ENCODE measurements at places on chromosomes 5 and 9.
A peak's percentile ranks its signal among the peaks of the same experiment; 100 is the strongest.

DNA sequence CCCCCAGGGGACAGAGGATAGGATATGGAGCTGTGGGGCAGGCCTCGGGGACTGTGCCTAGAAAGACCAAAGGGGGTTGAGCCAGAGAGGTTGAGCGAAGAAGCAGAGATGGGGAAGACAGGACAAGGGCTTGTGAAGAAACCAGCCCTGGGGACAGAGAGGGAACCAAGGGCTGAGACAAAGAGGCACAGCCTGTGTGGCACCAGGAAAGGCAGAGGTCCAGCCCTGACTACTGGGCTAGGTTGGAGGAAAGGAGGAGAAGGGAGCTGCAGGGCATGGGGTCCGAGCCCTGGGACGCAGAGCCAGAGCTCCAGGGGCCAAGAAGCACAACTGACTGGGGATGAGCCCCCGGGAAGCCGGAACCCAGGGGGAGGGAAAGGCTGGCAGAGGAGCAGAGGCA is 9.2 kb downstream of the REEP2 start:
- no peak for DNase-seq

DNA sequence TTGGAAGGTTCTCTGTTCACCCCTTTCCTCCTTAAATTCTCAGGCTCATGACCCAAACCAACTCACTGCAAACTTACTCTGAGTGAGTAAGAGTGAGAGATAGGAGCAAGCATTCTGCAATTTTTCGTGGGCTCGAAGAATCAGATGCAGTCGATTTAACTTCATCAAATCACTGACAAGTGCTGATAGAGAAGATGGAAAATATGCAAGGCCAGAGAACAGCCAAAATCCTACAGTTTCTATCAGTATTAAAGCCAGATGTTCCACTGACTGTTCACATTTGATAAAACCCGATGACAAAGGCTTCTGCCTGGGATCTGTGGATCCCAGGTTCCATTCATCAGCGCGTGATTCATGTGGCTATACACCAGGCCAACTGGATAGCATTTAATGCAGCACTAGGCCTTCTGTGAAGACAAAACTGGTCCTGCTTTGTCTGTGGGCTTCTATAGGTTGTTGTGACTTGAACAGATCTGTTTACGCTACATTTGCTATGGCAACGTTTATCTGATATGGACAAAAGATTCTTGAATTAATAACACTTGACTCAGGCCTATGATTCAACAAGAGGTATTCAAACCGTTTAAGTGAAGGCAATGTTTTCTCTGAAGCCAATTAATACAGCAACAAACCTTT is 251.2 kb downstream of the NFIB start:
- DNase-seq = no peak

DNA sequence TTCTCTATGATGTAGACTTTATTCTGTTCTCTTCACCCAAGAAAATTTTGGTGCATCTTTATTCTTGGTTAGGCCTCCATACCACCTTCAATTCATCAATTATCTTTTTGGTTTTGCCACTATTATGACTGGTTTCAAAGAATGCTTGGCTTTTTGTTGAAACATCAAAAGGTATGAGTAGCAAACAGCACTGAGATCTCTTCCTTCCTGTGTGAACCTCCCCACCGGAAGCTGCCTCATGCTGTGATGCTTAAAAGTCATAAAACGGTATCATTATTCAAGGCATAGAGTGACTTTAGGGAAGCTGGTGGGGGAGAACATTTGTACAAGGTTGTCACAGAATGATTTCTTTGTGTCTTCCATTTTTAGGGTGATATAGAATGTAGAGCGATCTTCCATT is 70.6 kb downstream of the IQGAP2 start:
- DNase-seq = peak; percentile 16

GRCh38 chr5:137705106-137705505 is 30.8 kb downstream of the KLHL3 start:
- no peak for DNase-seq

DNA sequence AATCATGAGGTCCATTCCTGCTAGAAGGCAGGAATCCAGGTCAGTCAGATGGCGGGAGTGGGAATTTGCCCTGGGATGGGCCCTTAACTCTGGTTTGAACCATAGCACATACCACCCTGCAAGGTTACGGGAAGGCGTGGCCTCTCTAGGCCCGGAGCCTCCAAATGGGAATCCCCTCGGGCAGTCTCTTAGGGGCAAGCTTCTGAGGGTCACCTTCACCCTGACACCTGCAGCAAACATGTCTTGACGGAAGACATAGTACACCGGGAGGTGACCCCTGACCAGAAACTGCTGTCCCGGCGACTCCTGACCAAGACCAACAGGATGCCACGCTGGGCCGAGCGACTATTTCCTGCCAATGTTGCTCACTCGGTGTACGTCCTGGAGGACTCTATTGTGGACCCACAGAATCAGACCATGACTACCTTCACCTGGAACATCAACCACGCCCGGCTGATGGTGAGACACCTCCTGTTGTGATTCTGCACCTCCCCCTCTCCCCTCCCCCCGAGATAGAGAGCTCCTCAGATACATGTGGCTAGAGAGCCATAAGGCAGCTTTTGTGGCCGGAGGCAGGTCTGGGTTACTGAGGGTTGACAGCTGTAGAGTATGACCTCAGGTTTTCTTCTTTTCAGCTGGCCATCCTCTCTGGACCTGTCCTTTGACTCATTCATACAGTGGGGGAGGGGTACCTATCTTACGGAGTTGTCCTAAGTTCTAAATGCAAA is 957 bp downstream of the PRELID1 start:
- no peak for DNase-seq

- no peak for DNase-seq
Observed at GRCh38 chr9:38339087-38339486, 53.4 kb upstream of the ALDH1B1 start.

GRCh38 chr5:111934511-111934910 is 177.5 kb upstream of the NREP start:
- no peak for DNase-seq

DNA sequence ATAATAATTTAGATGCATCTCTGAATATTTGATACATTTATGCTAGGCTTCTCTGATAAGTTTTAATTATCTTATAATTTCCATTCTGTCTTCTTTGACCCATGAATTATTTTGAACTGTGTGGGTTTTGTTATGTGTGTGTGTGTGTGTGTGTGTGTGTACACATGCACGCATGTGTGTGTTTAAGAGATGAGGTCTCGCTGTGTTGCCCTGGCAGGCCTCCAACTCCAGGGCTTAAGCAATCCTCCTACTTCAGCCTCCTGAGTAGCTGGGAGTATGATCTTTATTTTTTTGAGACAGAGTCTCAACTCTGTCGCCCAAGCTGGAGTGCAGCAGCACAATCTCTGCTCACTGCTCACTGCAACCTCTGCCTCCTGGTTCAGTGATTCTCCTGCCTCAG is 75.4 kb downstream of the NDUFAF2 start:
- DNase-seq = no peak

DNA sequence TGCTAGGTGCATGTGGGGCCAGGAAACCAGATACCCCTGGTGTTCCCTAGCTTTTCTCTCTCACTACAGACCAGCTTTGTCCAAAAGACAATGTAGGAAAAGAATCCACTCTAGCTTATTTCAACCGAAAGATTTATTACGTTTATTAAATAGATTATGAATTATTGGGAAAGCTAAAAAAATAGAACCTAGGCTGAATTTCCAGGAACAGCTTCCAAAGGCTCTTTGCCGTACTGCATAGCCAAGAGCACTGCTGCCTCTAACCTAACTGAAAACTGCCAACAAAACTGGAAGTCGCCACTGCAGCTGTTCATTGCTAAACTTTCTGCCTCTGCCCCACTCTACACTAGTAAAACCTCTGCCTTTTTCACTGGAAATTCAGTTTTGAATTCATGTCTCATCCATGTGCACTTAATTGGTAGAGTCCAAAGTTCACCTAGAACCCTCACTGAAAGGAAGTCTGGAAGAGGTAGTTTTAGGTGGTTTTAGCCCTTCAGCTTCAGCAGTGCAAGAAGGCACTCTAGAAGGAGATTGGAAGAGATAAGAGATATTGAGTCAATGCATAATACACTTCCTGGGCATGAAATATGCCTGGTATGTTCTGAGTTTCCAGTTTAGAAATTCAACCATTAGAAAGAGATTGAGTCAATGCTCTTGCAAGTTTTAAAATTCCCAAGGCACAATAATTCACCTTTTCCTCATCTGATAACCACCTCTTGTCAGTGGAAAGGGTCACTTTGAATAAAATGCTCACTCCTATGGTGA is 927.9 kb downstream of the MAT2B start:
- no peak for DNase-seq

- no peak for DNase-seq
Observed at GRCh38 chr9:91427873-91428272, 4.2 kb upstream of the NFIL3 start.
